ENCODE measurements at places on chromosomes 3 and 15.

DNA sequence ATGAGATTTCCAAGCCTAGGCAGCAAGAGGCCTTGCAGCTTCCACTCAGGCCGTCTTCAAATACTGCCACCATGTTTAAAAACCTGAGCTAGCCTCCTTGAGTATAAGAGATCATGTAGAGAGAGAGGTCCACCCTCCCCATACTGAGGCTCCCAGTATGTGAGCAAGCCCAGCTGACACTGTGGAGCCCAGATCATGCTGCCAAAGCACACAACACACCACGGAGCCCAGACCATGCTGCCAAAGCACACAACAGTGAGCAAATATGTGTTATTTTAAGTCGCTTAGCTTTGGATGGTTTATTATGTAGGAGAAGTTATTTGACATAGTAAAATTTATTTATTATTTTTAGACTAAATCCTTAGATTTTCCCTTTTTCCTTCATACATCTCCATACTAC, 333.7 kb downstream of the CTNNB1 start:
- no peak for DNase-seq

- no peak for DNase-seq
Measured at GRCh38 chr3:115062009-115062408, 85.1 kb downstream of the ZBTB20 start.

GRCh38 chr15:31811641-31812040, 218.7 kb upstream of the CHRNA7 start:
- DNase-seq: no peak

- DNase-seq: no peak
Measured at GRCh38 chr3:168096210-168096652, 507 bp upstream of the GOLIM4 start.

GRCh38 chr3:27990837-27991236, 250.6 kb upstream of the CMC1 start:
- DNase-seq: no peak

- DNase-seq: no peak
Measured at GRCh38 chr3:49199900-49200281, 28.5 kb downstream of the KLHDC8B start.

DNA sequence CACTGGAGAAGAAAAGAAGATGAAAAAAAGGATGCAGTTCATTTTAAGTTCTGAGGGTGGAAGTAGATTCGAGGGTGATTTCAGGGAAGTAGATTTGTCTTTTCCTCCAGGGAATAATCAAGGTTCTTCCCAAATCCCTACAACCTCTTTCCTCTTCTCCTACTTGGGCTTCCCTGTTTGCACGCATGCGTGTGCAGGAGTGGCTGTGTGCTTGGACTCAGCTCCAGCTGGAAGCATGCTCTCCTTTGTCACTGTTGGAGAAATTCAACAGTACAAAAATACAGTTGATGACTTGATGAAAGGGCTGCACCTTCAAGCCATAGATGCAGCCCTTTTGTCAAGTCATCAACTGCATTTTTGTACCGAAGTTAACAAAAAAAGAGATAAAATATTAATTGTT, 3.8 kb downstream of the OR5K2 start:
- no peak for DNase-seq

GRCh38 chr15:92925454-92925853, 25.3 kb downstream of the CHD2 start:
- no peak for DNase-seq

DNA sequence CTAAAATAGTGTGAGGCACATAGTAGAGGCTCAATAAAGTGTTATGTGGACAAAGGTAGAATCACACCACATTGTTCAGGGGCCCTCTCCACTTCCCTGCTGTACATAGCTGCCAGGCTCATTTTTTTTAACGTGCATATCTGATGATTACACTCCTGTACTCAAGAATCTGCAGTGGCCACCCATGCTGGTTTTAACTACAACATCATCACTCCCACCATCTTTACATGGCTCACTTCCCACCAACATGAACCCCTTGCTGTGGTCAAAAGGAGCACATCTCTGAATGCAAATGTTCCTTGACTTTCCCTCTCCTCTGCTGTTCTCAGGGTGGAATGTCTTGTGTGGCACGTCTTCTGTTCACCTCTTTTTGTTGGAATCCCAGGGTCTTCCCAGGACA, 76.7 kb downstream of the FEM1B start:
- no peak for DNase-seq

DNA sequence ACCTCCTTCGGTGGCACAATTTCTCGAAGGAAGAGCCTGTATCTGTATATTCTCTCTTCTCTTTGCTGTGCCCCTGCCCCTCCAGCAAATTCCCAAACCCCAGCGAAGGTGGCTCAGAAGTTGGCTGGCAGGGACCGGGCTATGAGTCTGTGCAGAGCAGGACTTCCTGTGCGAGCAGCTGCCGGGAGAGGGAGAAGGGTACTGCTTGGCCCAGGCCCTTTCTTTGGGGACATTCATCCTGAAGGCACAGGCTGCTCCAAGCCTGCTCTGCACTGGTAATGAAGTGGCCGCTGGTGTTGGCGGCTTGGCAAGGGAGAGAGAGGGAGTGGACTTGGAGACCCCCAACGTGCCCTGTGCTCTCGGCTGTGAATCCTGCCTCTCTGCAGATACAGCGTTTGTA, 1.5 kb downstream of the SLC6A11 start:
- DNase-seq: no peak

DNA sequence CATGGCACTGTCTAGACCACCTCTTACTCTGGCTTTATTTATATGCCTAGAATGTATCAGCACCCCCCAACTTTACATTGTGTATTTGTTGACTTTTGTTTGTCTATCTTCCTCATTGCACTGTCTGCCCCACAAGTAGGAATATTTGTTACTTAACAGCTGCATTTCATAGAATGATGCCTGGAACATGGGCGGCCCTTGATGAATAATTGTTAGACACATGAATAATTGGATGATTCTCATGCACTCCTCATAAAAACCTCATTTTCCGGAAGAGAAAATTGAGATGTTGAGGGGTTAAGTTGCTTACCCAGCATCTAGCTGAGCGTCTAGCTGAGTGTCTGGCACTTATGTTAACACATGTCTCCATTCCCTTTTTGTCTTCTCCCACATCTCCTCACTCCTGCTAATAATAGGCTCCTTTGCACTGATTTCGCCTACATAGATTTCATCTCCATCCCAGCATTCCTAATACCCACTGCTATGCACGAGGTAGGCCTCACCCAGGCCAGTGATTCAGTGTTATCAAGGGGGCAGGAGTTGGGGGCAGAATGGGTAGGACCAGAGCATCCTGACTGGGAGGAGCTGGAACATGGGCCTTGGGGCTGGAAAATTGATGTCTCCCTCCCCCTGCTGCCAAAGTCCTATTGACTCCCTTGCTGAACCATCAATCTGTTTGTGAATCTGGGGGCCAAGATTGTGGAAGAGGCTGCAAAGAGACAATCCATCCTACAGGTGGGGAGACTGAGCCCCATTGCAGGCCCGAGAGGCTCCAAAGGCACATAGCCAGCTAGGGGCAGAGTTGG, 7.8 kb upstream of the WNT7A start:
- no peak for DNase-seq

DNA sequence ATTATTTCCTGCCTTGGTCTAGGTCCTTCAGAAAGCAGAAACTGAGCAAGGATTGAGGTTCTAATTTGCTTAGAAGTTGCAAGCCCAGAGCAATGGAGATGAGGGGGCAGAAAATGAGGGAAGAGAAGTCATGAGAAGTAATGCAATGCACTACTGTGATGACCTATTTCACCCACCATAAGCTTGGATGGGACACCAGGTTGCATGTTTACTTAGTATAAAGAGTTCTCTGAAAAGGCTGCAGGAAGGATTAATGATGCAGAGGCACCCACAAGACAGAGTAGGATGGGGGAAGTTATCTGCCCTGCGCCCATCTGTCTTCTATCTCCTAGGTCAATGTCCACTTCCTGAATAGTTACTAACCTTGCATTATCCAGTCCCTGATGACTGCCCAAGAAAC, 84.8 kb upstream of the SNRK start:
- no peak for DNase-seq

GRCh38 chr3:111735243-111735758, 123.8 kb upstream of the PHLDB2 start:
- no peak for DNase-seq

- DNase-seq: no peak
Measured at GRCh38 chr15:35909414-35909813, 363.4 kb upstream of the DPH6 start.

- no peak for DNase-seq
Measured at GRCh38 chr15:74333662-74334061, 33.8 kb downstream of the CYP11A1 start.

DNA sequence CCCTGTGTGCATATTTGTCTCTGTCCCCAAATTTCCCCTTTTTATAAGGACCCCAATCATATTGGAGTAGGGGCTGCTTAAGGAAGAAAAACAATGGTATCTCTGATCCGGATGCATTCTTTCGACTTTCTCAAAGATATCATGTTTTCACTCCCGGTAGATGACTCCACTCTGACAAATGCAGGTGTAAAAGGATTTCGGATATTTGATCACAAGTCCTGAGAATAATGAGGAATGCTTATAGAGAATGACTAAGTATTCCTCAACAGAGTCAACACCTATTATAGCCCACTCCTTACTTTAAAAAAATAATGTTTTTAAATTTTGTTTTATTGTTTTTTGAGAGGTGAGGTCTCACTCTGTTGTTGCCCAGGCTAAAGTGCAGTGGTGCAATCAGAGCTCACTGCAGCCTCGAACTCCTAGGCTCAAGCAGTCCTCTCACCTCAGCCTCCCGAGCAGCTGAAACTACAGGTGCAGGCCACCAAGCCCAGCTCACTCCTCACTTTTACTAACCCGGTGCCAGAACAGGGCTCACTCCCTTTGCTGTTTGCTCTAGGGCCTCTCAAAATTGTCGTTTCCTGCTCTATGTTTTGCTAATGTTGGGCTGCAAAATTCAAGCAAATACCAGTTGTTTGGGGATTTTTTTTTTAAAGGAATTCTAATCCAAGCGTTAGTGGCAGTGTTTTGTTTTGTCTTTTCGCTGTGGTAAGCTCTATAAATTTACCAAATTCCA, 24.6 kb downstream of the COL8A1 start:
- DNase-seq: no peak

DNA sequence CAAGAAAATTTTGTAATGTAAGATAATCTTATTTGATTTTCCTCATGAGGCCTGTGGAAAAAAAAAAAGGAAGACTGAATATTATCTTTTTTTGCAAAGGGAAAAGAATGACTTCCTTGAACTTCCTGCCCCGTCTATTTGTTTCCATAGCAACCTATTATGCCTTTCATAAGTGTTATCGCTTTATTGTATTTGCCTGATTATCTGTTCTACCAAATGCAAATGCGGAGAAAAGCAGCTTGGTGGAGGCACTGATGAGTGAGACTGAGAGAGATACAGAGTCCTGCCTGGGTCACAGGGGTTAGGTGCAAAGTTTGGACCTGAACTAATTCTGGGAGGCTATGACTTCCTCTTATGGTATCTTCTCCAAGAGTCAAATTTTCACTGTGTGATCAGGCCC, 334.0 kb upstream of the KCNMB2 start:
- no peak for DNase-seq

GRCh38 chr3:191141728-191142127, 57.3 kb upstream of the OSTN start:
- no peak for DNase-seq

DNA sequence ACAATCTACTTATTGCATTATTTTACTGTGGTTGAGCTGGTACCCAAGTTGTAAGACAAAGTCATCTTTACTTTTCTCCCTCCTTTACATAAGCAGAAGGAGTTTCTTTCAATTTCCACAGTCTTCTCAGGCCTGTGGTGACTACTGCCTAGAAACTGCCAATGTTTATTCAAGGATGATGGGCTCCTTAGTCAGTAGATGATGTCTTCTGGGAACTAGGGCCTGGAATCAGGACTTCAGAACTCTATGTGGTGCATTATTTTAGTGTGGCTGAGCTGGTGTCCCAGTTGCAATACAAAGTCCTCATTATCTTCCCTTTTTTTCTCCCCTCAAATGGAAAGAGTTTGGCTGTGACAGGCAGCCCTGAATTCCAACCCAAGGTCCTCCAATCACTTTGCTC, 1762.5 kb downstream of the SI start:
- DNase-seq: no peak

- no peak for DNase-seq
Measured at GRCh38 chr3:2390926-2391532, 292.4 kb downstream of the CNTN4 start.

DNA sequence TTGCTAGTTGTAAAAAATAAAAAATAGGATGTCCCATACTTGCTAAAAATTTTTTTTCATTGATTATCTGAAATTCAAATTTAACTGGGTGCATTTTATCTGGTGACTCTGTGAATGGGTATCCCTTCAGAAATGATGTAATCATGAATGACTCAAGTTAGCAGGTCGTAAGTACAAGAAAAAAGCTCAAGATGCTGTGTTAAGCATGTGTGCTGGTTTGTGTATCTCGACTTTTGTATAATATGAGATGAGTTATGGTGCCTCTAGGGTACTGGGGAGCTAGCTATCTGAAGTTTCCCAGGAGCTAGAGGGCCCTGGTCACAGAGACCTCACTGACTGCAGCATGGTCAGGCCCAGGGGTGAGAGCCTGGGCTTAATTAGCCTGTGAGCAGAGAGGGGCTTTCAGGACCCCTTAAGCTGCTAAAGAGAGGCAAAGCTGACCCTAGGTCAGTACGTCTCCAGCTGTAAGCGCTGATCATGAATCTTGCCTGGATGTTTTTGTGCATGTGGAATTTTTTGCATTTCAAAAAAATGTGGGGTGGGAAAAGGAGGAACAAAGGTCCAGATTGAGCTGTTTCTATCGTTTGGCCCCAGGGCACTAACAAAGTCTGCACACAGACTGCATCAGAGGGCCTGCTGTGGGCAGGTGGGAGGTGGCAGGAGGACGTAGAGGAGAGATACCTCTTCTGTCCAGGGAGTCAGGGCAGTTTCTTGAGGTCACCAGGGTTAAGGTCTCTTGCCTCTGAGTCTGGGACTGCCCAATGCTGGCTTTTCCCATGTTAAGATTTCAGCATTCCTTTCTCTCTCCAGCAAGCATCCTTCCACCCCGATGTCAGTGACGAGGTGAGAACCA, 233.2 kb upstream of the TPM1 start:
- no peak for DNase-seq

GRCh38 chr3:171970301-171970788, 69.0 kb upstream of the FNDC3B start:
- DNase-seq: no peak

- DNase-seq: no peak
Measured at GRCh38 chr3:117898722-117899522, 1135.7 kb downstream of the IGSF11 start.

Data from stimulated activated CD4-positive, alpha-beta T cell treated with anti-CD3 and anti-CD28 coated beads, Interleukin-1b, Interleukin-23, amount 100 ng/mL, for 1 hour (primary cell).